Stimulated activated CD8-positive, alpha-beta memory T cell treated with anti-CD3 and anti-CD28 coated beads, Interleukin-7, amount 100 ng/mL, for 1 hour (primary cell): ENCODE measurements at places on chromosomes 1 and 21.
A peak's percentile ranks its signal among the peaks of the same experiment; 100 is the strongest.

GRCh38 chr1:241846862-241847539, 1.0 kb upstream of the EXO1 start:
- no peak for DNase-seq

GRCh38 chr1:65211331-65211730, 63.3 kb downstream of the AK4 start:
- DNase-seq, result no peak

GRCh38 chr1:183417772-183418491, at the start of gene NMNAT2:
TSS of gene NMNAT2 (minus strand) at chr1:183418380. CDS start at chr1:183418267, 113 bp downstream.
- no peak for DNase-seq

GRCh38 chr1:27102707-27103468, 52.0 kb downstream of the SLC9A1 start:
- peak; percentile 68 for DNase-seq

DNA sequence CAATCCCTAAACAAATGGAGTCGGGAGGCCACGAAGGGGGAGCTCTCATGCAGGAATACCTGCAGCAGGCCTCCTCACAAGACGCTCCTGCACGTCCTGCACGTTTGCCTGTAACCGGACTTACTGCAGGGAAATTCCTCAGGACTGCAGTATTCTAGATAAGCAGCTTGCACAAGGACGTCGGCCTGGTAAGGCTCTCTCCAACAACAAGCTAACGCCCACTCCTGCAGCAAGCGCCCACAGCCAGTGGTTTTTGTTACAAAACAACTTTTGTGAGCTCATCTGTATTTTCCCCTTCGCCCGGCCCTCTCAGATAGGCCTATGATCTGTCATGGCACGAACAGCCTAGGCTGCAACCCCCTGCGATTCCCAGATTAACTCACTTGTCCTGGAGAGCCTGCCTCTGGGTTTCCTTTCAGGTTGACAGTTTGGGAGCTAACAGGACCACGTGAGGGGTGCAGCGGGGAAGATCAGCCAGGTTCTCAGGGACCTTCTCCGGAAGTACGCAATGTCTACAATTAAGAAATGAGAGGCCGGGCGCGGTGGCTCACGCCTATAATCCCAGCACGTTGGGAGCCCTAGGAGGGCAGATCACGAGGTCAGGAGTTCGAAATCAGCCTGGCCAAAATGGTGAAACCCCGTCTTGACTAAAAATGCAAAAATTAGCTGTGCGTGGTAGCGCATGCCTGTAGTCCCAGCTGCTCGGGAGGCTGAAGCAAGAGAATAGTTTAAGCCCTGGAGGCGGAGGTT, 921 bp upstream of the MIB2 start:
- DNase-seq, result no peak

- DNase-seq, result no peak
These were observed 50.5 kb upstream of the GPR52 start for GRCh38 chr1:174397261-174397660.

- no peak for DNase-seq
These were observed 46.9 kb downstream of the YARS1 start for GRCh38 chr1:32770221-32770731.

DNA sequence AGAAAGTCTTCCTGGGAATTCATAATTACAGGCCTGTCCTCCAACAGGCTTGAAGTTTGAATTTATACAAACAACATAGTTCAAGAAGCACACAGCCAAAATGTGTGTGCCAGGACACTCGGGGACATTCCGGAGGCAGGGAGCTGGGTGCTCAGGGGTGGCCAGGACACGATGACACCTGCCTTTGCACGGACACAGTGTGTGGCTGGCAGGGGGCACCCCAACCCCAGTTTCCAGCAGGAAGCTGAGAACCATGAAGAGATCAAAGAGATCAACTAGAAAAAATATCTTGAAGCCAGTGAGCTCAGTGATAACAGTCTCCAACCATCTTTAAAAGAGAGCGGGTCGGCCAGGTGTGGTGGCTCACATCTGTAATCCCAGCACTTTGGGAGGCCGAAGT, 32.5 kb upstream of the TRAPPC10 start:
- DNase-seq, result no peak

DNA sequence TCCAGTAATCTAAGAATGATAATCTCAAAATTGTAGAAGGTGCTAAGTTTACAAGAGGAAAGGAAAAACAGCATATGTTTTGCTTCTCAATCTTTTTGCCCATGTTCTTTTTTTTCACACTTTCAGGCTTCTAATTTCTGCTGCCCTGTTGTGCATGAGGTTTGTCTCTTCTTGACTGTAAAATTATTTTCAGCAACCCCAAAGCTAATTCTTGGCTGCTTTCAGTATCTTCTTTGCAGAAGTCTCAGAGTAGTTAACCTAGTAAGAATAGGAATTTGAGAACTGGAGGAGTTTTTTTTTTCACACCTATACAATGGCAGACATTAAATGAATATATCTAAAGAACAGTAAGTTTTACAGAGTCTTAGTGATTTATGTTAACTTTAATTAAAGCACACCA, 26.4 kb downstream of the DENND2D start:
- DNase-seq, result no peak

DNA sequence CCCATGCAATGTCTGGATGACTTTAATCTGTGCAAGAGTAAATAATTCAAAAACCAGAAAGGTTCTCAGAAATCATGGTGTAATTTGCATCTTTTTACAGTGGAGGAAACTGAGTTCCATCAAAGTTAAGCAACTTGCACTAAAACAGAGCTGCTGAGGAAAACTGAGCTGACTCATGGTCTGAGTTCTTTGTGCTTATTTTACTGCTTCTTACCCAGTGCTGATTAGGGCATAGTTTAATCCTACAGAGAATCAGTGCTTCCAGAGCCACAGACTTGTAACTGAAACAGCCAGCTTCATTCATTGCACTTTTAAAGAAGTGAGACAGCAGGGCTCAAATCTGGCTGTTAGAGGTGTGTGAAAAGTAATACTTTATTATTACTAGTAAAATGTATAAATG, 10.9 kb upstream of the RWDD3 start:
- DNase-seq, result no peak

DNA sequence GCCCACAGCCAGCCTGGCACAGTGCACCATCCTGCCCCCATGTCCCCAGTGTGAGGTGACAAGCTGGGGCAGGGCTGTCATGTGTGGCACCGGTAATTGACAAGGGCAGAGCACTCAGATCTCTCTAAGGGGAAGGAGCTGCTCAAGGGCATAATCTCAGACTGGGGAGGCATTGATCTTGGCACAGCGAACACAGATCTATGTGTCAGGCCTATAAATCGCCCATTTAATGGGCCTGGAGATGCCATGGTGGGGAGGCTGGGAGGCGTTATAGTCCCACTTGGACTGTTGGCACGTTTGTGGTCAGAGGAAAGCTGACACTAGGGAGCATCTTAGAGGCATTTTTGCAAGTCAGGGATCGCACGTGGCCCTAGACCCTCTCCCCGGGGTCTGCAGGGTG, 594.1 kb downstream of the PTPRU start:
- DNase-seq, result no peak

DNA sequence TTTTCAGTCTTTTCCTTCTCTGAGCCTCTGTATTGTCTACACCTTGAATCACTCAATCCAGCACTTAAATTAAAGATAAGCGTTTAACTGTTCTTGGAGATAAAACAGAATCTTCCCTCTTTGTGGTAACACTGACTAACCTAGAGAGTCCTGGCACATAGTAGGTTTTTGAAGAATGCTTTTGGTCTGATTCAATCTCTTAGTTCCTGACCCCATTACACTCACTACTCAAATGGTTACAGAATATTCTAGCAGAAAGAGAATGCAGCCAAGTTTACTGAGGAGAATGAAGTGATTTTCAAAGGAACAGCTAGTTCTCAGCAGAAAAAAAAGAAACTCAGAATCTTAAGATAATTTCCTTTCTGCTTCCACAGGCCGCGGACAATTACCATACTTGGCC, 309.2 kb upstream of the PRMT6 start:
- no peak for DNase-seq
